ENCODE measurements at places on chromosomes 1 and 21.
A peak's percentile ranks its signal among the peaks of the same experiment; 100 is the strongest.

DNA sequence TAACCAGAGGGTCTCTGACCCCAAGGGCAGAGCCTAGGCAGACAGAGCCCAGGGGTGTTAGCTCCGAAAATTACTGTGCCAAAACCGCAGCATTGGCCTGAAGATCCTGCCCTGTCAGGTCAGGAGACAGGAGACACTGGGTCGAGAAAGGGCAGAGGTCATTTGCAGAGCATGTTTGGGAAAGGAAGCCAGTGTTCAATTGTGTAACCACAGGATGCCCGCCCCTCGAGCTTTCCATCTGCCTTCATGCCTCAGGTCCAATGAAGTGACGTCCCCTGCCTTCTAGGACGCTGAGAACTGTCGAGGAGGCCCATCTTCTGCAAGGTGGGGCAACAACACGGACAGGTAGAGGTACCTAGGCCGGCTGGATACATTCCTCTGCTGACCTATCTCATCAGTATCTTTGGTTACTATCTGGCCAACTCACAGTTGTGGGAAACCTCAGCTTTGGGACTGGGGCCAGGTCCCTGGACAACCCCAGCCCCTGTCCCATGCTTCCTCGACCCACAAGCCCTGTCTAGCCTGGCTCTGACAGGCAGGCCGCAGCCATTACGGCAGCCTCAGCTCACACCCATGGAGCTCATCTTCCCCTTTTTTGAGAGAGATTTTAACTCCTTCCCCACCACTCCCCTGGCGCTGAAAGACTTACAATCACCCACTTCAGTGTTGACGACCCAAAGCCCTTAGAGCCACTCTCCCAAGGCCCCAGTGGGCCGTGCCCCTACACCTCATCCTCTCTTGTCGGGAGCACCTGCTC is 1.3 kb downstream of the ARL8A start:
- no peak for DNase-seq

DNA sequence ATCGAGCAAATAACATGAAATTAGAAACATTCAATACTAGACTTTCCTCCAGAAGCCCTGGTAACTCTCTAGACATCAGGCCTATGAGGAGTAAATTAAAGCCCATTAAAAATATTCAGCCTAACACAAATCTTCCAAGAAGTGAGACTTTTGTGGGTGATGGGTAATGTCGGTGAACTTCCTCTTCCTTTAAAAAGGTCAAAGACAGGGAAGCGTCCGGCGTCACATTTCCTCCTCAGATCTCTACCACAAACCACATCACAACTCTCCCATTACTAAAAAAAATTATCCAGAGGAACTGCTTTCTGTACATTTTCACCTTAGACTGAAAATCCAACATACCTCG is 1.4 kb downstream of the EIF4G3 start:
- DNase-seq, result peak; percentile 61

DNA sequence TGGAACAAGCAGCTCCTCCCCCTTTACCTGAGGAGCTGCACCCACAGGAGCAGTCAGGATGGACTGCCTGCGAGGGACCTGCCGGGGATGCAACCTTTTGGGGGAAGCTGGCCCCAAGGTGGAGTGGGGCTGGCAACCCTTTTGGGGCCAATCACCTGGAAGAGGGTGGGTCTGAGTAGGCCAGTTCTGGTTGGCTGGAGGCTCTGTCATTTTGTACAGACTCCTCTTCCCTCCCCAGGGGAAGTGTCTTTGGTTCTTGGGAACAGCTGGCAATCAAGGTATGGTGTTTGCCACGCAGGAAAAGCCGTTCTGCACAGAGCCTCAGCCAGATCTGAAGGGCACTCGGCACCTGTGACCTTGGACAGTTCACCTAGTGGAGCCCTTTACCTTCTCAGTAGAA is 280 bp upstream of the A3GALT2 start:
- no peak for DNase-seq

DNA sequence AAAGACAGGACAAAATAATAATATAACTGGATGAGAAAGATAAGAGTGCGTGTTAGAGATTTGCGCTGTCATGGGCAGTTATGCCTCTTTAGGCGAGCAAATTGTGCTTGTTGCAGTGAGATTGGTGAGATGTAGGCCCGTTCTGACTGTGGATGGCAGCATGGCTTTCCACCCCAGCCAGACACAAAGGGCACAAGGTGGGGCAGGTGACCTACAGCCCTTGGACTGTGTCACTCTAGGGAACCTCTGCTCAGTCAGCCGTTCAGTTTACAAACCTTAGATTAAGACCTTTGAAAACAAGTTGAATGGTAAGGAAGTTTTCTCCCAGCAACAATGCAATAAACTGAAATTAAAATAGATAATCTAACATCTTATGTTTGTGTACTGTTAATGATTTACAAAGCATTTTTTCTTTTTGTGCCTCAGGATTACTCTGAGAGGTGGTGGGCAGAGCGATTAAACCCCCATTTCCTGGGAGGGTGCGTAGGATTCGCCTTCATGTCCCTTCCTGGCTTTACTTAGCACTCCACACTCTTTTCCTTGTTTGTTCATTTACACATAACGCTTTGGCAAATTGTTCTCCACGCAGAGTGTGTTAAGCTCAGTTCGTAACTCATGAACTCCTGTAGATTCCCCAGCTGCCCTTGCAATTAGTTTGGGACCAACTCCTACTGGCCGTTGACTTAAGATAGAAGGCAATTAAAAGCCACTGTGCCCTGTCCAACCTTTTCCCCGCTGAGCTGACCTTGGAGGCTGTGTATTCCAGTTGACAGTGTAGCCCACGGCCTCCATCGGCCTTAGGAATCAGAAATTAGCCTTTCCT is 58.1 kb upstream of the IGSF5 start:
- DNase-seq, result no peak

DNA sequence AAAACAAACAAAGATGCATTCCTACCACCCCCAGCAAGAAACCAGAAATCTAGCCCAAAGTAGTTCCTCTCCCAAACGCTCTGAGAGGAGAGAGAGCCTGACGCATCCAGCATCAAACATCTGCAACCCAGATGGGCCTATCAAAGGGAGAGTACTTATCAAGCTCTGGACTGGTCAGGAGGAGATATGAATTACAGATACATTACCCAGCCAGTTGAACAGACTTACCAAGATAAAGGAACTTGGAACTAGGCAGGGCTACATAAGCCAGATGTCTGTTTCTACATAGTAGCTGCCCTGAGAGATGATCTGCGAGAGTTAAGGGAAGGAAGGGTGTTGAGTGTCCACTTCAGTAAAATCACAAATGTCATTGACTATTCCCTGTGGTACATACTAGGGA is 138.4 kb downstream of the PAPPA2 start:
- DNase-seq, result no peak

- DNase-seq, result no peak
Measured at GRCh38 chr1:49028396-49028795, 251.7 kb upstream of the BEND5 start.

DNA sequence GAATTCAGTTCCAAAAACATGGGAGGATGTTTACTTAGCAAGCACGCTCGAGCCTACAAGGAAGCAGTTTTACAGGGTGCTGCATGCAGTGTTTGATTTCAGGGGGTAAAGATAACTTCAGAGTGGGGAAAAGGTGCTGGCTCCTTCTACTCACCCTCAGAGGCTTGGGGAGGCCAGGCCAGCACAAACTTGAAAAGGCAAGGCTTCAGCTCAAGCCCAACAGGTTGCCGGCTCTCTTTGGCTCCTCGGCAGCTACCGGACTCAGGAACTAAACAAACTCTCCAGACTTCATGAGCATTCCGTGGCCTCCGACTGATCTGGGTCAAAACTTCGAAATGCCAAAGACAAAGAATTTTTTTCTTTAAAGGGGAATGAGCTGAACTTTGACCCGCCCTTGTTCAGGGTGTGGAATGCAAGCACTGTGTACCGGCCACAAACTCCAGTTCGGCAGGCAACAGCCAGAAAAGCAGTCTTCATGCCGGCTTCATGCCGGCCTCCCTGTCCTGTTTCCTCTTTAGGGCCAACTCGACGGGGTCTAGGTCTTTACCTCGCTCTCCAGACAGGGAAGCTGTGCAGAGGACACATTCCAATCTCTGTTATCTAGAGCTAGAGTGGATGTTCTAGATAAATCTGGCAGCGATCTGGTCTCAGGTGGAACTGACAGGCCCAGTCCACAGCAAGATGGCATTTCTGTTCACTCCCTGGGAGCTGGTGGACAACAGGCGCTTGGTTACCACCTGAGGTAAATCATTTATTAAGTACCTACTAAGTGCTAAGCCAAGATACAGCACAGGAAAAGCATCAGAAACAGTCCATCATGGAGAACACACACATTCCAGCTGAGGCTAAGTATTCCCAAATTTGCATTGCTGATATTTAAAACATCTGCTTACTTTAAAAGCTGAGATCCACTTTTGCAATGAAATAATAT is 75.0 kb downstream of the CD46 start:
- no peak for DNase-seq

- no peak for DNase-seq
Measured at GRCh38 chr1:229152311-229152710, 118.6 kb upstream of the RAB4A start.

DNA sequence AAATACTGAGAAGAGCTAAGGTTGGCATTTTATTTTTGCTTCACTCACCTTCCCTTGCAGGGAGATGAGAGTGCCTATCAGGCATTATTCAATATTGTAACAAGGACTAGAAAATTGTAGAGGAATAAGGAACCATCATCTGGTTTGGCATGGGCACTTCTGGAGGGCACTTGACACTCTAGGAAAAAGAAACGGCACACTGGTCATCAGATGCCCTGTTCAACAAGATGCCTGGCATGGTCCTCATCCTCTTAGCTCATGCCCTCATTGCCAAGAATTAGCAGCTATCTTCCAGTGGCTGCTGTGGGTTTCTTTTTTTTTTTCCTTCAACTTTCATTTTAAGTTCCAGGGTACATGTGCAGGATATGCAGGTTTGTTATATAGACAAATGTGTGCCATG is 95.1 kb upstream of the ESRRG start:
- no peak for DNase-seq

GRCh38 chr1:201530741-201531531 is 8.0 kb upstream of the NAV1 start:
- DNase-seq, result peak; percentile 92

DNA sequence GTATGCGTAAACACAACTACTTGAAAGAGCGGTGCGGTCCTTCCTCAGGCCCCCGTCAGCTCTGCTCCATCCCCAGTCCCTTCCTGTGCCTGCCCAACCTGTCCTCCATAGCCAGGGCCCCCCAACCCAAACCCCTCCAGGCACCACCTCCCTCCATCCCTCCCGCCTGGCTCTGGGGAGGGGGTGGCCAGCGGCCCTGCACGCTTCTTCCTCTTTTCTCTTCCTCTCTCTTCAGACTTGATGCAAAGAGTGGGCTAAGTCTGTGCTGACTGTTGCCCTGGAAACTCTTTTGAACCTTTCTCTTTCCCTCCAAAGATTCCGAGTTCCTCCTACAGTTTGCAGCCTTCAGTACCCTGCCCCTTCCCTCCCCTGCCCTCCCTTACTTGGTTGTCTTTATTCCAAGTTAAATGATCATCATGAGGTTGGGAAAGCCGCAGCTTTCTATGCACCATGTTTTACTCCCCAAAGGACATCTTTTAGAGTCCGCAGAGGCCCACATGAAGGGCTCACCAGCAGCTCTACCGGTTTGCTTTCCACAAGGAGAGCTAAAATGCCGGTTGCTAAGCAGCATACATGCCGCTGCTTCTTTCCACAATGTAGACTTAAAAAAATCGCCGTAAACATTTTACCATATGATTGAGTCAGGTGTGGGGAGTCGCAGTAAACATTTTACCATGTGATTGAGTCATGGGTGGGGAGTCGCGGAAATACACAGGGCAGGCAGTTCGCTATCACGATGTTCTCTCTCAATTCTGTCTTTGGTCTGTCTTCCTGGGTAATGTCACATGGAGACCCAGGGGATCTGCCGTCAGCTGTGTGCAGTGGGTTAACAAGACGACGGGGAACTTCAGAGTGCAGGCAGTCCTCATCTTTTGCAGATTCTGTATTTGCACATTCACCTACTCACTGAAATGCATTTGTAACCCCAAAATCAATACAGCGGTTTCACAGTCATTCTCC is 525.3 kb downstream of the KIF26B start:
- DNase-seq, result no peak

DNA sequence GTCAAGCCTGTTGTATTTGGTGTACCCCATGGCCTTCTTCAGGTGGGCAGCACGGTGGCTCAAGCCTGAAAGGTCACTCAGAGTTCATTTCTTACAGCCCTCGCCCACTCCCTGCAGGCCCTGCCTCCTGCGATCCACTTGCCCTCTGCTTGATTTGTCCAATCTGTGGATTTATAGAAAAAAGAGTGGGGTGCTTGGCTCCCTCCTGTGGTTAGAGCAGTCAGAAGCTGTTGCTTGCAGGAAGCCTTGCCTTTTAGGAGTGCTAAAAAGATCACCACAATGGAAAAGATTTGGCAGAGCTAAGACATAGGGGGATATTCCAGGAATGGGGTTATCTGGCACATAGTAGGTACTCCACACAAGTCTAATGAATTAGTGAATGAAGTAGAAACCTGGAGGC is 108.0 kb upstream of the TRABD2B start:
- DNase-seq, result no peak

DNA sequence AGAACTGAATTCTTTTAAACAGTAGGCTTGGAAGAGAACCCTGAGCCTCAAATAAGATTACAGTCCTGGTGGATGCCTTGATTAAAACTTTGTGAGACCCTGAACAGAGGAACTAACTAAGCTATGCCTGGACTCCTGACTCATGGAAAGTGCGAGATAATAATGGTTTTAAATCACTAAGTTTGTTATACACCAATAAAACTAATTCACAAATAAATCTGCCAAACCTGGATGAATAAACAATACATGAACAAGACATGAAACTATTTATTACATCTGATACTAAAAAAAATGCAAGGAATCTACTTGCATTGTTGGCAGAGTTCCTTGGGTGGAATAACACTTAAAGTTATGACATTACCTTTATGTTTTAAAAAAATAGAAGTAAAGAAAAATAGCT is 118.4 kb downstream of the PIGK start:
- DNase-seq, result no peak

DNA sequence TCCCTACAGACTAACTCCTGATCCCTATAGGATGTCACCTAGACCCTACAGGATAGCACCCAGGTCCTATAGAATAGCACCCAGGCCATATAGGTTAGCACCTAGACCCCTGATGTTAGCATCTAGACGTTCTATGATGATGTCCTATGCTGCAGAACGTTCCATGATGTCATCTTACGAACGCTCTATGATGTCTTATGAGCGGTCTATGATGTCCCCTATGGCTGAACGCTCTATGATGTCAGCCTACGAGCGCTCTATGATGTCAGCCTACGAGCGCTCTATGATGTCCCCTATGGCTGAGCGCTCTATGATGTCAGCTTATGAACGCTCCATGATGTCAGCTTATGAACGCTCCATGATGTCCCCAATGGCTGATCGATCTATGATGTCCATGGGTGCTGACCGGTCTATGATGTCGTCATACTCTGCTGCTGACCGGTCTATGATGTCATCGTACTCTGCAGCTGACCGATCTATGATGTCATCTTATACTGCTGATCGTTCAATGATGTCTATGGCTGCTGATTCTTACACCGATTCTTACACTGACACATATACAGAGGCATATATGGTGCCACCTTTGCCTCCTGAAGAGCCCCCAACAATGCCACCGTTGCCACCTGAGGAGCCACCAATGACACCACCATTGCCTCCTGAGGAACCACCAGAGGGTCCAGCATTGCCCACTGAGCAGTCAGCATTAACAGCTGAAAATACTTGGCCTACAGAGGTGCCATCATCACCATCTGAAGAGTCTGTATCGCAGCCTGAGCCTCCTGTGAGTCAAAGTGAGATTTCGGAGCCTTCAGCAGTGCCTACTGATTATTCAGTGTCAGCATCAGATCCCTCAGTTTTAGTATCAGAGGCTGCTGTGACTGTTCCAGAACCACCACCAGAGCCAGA is 9.5 kb downstream of the SON start:
- no peak for DNase-seq

Data from midbrain (tissue), 1 donor.